ENCODE measurements at places on chromosomes 7 and 10.

DNA sequence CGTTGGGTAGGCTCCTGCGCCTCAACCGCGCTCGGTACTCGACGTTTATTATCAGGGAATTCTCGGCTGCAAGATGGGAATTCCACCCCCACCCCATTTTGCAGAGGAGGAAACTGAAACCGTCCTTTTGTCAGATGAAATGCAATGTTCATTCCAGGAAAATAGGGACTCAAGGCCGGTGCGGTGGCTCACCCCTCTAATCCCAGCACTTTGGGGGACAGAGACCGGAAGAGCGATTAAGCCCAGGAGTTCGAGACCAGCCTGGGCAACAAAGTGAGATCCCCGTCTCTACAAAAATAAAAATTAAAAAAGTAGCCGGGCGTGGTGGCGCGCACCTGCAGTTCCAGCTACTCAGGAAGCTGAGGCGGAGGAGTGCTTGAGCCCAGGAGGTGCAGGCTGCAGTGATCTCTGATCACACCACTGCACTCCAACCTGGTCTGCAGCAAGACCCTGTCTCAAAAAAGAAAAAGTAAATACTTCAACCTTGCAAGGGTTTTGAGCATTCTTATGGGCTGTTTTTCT lies 720 bp upstream of the RFC2 start:
- DNase-seq, result no peak

DNA sequence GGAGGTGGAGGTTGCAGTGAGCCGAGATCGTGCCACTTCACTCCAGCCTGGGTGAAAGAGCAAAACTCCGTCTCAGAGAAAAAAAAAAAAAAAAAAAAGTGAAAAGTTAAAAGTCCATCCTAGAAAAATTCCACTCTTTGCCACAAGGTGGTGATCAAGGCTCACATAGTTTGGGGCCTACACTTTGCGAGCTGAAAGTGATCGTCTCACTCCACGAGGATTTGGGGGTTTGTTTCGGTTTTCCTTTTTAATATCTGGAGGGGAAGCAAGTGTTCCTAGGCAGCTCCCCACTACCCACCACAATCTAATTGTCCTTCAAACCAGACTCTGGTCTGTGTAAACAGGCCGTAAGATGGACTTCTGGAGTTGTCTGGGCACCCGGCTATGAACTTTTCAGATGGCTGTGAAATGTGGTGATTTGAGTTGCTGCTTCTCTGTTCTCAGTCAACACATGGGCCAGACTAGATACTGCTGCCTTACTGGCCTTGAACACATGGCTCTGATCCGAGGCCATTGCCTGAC lies 27.1 kb downstream of the PRLHR start:
- DNase-seq, result peak; percentile 30

DNA sequence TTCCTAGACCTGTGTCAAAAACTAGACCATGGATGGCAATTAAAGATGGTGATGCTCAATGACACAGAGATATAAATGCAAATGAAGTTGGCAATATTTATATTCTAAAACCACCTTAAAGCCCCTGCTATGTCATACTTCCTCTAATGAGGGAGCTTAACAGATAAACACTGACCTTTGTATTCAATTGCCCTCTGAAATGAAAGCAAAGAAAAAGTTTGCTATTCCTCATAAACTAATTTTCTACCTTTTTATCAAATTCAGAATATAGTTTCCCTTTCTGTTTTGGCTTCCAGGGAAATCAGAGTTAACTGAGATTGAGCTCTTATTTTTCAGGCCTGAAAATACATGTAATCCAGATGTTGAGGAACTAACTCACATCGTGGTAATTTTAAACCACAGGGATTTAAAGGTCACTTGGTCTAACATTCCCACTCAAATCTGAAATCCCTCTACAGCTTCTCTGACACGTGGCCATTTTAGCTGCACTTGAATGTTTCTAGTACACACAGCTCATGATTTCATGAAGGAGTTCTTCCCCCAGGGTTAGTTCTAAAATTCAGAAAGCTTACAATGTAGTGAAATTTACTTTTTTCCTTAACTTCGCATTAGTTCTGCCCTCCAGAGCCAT lies 37.9 kb upstream of the ABCB5 start:
- no peak for DNase-seq

DNA sequence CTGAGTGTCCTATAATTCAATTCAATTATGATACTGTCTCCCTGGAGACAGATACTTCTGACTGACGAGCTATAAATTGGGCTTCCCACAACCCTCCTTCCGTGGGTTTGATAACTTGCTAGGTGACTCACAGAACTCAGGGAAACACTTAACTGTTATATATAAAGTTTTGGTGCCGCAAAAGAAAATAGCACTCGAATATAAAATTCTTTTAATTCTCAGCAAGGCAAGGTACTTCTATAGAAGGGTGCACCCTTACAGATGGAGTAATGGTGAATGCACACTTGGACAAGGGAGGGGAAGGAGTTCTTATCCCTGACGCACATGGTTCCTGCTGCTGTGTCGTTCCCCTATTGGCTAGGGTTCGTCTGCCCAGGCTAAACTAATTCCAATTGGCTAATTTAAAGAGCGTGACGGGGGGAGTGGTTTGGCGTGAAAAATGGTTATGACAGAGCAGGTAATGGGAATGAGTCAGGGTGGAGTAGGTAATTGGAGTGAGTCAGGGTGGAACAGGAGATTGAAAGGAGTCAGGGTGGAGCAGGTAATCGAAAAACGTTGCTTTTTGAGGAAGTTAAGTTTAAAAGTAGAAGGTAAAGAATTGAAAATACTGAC lies 20.8 kb upstream of the GHITM start:
- DNase-seq, result no peak

- no peak for DNase-seq
Measured at GRCh38 chr7:28874001-28874400, 84.1 kb downstream of the TRIL start.

GRCh38 chr10:131477457-131478121 lies 166.1 kb upstream of the TCERG1L start:
- DNase-seq, result no peak

GRCh38 chr7:2786607-2787116 lies 57.4 kb downstream of the GNA12 start:
- no peak for DNase-seq

- DNase-seq, result no peak
Measured at GRCh38 chr7:117839507-117839906, 33.7 kb downstream of the CTTNBP2 start.

GRCh38 chr7:41048771-41049170 lies 654.1 kb downstream of the INHBA start:
- DNase-seq, result no peak
